Activated gamma-delta T cell (primary cell): ENCODE measurements at places on chromosomes 12 and 14.
A peak's percentile ranks its signal among the peaks of the same experiment; 100 is the strongest.

GRCh38 chr12:84117190-84117589 is 795.4 kb downstream of the SLC6A15 start:
- no peak for DNase-seq

DNA sequence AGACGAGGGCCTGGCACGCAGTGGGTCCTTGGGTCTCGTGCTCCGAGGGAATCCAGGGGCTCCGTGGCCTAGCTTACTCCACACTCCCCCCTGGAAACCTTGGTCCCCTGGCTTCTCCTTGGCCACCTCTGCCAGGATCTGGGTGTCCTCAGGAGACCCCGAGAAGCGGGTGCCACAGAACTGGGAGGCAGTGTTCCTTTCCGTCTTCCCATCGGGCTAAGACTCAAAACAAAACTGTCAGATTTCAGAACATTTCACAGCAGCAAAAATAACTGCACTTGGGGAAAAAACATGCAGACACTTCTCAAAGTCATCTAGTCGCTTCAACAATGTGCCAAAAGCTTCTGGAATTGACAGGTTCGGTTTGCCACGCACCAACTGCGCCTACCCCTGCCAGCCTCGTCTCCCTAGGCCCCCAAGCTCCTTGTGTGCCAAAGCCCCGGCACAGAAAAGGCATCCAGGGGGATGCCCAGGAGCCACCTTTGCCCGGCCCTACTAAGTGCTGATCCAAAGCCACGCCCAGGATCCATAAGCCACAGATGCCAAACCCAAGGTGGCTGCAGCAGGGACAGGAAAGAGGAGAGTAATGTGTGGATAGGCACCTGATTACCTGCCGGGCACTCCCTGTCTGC is 58.4 kb upstream of the DIO3 start:
- no peak for DNase-seq

DNA sequence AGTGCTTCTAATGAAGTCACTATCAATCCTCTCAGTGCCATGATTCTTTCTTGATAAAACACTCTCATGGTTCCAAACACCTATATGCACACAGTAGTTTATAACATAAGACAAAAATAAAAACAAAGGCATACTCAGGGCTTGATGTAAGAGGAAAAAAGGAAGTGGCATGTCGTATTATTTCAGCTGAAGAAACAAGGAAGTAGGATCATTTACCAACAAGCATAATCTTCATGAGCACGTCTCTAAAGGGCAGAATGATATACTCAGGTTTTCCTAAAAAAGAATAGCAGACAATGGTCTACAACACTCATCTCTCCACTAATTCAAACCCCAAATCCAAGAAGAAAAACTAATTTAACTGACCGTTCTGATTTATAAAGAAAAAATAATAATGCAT is 33.9 kb downstream of the NUMB start:
- no peak for DNase-seq

GRCh38 chr12:42361909-42362646 is 36.1 kb downstream of the PPHLN1 start:
- no peak for DNase-seq

GRCh38 chr14:95668235-95668772 is 17.9 kb upstream of the TCL1B start:
- no peak for DNase-seq

GRCh38 chr14:103232831-103233319 is 101.2 kb upstream of the EIF5 start:
- DNase-seq: no peak

GRCh38 chr14:63747846-63748245 is 20.0 kb upstream of the SGPP1 start:
- DNase-seq: no peak

DNA sequence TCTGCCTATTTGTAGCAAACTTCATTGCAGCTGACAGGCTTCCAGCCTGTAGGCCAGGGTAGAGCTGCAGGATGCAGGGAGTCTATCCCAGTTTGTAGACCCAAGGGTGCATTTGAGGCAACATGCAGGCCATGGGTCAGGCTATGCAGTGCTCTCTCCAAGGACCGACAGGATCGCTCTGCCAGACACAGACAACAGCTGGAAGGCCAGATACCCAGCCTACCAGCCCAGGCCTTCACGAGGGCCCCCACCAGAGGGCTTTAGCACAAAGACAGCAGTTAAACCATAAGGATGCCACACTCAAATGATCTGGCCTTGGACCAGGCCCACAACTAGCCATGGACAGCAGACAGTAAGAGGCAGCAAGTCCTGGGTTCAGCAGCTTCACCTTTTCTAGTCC is 10.3 kb downstream of the KCTD10 start:
- no peak for DNase-seq

DNA sequence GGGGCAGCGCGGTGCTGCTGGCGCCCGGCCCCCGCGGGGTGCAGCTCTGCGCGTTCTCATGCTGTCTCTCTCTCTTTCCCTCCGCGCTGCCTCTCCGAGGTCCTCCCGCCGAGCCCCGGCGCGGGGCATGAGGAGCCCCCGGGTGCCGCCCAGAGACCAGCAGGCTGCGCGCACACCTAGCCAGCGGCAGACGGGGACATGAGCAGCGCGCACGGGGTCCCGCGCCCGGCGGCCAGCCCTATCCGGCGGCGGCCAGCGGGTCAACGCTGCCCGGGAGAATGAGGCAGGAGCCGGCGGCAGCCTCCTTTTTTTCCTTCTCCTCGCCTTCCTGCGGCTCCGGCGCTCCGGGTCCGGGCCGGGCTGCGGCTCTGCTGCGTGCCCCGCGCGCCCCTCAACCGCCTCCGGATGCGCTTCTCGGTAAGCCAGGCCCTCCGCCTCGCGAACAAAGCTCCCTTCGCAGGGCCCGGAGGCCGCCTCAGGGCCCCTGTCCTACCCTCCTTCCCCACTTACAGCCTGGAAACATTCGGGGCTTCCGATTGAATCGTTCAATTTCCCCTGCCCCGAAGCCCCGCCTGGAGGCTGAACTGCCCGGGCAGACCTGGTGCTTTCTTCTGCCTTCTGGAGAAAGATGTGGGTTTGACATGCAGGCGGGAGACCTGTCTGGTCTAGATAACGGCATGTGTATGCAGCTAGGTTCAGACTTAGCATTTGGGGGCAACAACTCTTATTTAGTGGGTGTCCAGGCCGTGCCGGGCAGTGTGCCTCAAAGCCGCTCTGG is at the start of gene TUNAR:
TUNAR (plus strand) TSS at position 72 of the 778 bp plus-strand sequence.
- no peak for DNase-seq

- DNase-seq: no peak
Measured at GRCh38 chr12:106962286-106962685, 6.6 kb downstream of the TMEM263 start.

- no peak for DNase-seq
Measured at GRCh38 chr14:67413806-67414769, 2.1 kb upstream of the PLEK2 start.

GRCh38 chr12:57031138-57031725 is 14.9 kb upstream of the TAC3 start:
- no peak for DNase-seq

DNA sequence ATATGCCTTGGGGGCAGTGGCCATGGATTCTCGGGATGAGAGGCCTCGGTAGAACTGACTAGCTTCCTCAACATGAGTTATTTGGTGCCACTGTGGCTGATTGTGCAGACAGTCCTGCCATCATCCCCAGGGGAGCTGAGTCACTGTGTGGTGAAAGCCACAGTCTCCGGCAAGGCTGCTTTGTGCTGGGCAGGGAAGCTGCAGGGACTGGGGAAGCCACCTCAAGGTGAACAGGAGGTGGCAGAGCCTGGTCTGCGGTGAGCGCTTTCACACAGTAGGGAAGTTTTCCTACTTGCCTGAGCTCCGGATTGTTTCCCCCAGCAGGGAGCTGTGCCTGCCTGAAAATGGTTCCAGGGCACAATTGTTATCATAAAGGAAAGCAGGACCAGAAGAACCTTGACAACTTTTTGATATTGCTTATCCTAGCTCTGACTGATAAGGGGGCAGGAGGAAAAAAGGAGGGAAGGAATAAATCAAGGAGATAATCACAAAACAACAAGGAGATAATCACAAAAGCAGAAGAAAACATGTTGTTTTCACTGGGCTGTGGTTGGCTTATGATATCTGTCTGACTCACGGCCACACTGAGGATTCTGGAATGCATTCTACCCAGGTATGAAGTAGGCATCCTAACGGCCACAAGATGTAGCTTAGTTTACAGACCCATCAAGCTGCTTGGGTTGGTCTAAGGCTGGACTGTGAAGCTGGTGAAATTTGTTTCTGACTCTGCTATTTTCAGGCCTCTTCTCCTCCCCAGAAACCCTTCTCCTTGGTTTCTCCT is 32.2 kb upstream of the GNG2 start:
- peak; percentile 24 for DNase-seq

DNA sequence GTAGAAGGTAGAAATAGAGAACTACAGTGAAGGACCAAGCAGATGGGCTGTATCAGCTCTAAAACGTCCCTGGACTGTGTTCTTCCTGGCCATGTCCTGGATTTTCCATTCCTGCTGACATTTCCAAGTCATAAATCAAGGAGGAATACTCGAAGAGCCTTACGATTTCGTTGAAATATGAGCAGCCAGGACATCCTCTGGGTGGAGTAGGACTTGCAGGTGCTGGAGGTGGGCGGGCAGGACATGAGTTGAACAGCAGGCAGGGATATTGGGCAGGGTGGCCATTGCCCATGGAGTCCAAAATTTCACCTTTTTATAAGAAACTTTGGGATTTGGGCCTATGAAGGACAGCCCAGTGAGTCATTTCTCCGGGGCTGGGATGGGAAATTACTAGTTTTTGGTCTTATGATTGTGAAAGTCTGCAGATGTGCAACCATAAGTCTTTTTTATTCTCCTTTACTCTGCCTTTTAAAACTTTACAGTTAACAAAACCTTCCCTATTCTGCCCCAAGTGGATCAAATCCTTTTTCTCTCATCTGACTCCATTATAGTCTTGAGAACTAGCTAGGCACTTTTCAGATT is 88.8 kb downstream of the TMX1 start:
- DNase-seq: no peak

DNA sequence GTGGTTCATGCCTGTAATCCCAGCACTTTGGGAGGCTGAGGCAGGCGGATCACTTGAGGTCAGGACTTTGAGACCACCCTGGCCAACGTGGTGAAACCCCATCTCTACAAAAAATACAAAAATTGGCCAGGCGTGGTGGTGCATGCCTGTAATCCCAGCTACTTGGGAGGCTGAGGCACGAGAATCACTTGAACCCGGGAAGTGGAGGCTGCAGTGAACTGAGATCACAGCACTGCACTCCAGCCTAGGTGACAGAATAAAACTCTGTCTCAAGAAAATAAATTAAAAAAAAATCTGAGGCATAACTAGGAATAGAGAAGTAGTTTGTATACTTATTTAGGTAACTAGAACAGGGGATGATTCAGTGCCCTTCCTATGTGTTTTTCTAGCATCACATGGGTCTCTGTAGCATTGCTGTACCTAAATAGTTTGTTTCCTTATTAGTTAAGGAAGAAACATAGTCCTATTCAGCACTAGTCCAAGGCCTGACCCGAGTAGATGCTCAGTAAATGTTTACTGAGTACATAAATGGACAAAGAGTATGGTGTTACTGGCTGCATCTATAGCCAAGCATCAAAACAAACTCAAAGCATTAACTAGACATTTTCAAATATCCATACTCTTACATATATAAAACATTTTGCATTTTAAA is 21.7 kb downstream of the TAOK3 start:
- DNase-seq: no peak

GRCh38 chr14:29745863-29746262 is 181.8 kb downstream of the PRKD1 start:
- DNase-seq: no peak

DNA sequence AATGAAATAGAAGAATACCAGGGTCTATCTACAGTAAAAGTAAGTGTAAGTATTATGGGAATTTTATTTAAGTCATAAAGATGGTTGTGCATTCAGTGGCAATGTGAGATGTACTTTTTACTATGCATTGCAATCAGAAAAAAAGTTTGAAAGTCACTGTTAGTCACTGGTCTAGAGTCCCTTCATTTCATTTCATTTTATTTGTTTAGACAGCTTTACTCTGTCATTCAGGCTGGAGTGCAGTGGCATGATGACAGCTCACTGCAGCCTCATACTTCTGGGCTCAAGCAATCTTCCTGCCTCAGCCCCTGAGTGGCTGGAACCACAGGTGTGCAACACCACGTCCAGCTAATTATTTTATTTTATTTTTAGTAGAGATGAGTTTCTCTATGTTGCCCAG is 42.6 kb downstream of the TGFB3 start:
- no peak for DNase-seq

DNA sequence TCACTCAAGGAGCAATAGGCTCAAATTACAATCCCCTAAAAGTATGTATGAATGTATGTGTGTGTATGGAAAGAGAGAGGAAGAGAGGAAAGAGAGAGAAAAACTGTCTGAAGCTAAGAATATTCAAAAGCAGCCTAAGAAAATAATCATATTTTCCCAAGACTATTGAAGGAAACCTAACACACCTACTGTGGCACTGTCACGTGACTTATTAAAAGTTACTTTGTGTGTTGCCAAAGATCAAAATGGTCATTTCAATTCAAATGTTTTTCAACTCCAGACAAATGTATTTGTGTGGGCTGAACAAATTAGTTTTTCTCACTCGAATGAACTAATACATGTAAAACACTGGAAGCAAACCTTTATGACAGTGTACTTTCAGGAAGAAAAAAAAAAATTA is 368.9 kb upstream of the RPL10L start:
- no peak for DNase-seq

DNA sequence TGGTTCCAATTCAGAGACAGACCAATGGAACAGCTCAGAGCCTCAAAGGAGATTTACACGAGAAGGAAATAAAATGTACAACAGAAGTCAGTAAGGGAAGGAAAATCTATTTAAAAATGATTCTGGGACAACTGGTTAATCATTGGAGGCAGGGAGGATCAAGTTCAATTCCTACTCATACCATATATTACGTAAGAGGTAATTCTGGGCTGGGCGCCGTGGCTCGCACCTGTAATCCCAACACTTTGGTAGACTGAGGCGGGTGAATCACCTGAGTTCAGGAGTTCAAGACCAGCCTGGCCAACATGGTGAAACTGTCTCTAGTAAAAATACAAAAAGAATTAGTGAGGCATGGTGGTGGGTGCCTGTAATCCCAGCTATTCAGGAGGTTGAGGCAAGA is 36.7 kb upstream of the PITPNM2 start:
- DNase-seq: no peak

DNA sequence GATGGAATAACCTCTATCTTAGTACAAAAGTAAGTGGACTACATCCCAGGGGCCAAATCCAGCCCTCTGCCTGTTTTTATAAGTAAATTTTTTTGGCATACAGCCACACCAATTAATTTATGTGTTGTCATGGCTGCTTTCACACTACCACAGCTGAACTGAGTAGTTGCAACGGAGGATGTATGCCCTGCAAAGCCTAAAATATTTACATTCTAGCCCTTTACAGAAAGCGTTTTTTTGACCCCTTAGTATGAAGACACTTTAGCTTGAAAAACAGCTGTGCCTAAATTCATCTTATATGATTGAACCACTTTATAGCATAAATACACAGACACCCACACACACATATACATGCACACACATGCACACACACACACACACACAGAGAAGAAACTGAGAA is 501.6 kb downstream of the EGLN3 start:
- DNase-seq: no peak

- no peak for DNase-seq
Measured at GRCh38 chr14:85622106-85622505, 92.2 kb downstream of the FLRT2 start.

- no peak for DNase-seq
Measured at GRCh38 chr14:86938320-86938719, 1054.7 kb downstream of the GALC start.

- DNase-seq: no peak
Measured at GRCh38 chr12:49923035-49923644, 19.4 kb upstream of the FAIM2 start.
